ENCODE measurements at places on chromosomes 1 and 21. TPM values are rescaled to one million over a fixed set of nuclear protein-coding genes. Genes with fewer than 3 reads are reported as not detected.
A peak's percentile ranks its signal among the peaks of the same experiment; 100 is the strongest.

Gene HSPA13
- total RNA-seq, result 24.9 TPM

Gene S100A2
- total RNA-seq, result 147 TPM

Gene SH2D1B
- total RNA-seq, result not detected

Gene EPS8L3
- 1.2 TPM for total RNA-seq

GRCh38 chr1:167169642-167170041 is 51.0 kb upstream of the POU2F1 start:
- DNase-seq, result peak; percentile 44

- peak; percentile 42 for DNase-seq
Observed at GRCh38 chr1:45266151-45266801, 59.9 kb upstream of the ZSWIM5 start.

GRCh38 chr1:55143684-55144083 is 71.5 kb downstream of the USP24 start:
- DNase-seq, result peak; percentile 41

GRCh38 chr1:212916481-212917133 is 33.7 kb upstream of the VASH2 start:
- DNase-seq, result no peak

DNA sequence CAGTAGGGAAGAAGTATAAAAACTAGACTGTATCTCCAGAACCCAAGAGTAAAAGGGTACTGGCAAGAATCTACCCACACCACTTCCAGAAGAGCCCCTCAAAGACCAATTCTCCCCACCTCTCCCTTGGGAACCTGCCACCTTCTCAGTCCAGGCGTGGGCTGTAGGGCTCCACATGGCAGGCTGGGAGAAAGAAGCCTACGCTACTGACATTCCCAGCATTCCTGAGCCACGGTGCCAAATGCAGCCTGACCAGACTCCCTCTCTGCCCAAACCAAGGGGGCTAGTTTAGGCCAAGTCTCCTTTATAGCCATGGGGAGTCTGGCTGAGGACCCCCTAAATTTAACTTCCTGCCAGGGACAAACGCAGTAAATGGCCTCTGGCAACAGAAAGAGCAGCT is 2.0 kb downstream of the UBE2Q1 start:
- no peak for DNase-seq

DNA sequence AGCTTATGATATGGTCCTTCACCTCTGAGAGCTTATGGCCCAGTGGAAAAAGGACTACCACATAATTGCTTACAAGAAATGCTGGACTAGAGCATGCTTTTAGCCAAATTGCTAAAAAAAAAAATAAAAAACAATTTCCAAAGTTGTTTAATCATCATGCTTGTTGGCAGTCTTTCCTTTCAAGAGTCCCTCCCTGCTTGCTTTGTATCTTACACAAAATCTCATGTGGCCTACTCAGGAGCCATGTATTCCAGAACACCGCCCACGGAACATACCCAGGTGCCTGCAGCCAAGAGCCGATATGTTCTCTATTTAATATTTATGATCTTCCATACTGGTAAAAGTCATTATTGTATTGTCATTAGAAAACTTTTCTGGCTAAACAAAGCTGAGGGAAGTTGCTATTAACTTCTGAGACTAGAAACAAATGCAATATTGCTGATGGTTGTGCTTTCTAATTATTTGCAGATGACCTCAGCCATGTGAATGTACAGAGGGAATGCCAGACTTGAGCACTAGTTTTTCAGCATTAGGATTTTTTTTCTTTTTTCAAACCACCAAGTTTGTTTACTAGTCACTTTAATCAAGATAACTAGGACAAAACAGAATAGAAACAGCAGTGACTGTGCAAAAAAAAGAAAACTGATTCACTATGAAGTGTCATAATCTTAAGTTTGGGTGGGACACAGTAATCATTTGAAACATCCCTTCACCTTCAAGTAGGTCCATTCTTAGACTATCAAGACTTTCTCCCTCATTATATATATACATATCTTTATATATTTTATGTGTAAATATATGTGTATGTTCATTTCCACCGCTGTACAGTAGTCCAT is 129.3 kb upstream of the GORAB start:
- no peak for DNase-seq

- DNase-seq, result no peak
Observed at GRCh38 chr1:152801333-152801732, 4.8 kb downstream of the LCE1D start.

DNA sequence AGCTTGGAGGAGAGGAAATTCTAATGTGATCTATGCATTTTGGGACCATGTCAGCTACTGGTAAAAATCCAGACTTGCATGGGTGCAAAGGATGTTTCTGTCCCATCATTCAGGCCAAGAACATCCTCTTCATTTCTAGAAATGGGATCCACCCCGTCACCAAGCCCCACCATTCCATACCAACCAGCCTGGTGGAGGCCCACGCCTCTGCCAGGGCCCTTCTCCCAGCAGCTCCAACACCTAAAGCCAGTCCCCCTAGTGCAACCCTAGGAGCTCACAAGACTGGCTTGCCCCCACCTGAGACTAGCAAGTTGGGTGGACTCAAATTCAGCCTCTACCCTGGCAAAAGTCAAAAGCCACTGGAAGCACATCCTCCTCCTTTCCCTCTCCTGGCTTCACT is 1.9 kb downstream of the ARHGEF11 start:
- DNase-seq, result no peak

GRCh38 chr1:70764747-70765146 is 282.9 kb downstream of the PTGER3 start:
- DNase-seq, result no peak

DNA sequence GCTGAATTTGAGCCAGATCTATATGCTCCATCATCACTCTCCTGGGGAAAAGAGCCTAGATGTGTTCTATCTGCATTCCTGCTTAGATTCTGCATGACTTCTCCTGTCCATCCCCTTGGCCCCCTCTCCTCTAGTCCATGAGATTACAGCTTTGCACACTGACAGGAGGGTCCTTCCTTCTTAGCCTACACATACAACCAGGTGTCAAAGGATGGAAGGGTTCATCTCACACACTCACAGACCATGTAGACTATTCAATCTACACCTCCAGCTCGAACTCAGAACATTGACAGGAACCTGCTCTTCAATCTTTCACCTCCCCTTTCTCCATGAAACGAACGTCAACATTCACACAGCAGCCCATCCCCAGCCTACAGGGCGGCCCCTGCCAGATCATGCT is 13.8 kb downstream of the C1orf116 start:
- DNase-seq, result no peak

DNA sequence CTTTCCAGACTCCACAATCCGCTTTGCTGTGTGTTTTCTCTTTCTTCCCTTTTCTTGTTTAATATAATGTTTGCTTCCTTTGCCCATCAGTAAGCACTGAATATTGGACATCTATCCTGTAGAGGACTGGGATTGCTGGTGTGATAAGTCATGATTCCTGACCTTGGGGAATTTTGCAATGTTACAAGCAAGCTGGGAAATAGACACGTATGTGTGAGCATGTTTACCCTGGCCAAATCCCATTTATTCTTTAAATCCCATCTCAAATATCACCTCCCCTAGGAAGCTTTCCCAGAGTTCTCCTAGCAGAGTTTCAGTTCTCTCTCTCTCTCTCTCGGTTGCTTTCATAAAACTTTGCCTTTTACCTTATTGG is 155.3 kb downstream of the ROR1 start:
- no peak for DNase-seq

- DNase-seq, result no peak
Observed at GRCh38 chr1:191913260-191913977, 244.8 kb upstream of the RGS18 start.
